ENCODE measurements at places on chromosomes 13 and 19.

DNA sequence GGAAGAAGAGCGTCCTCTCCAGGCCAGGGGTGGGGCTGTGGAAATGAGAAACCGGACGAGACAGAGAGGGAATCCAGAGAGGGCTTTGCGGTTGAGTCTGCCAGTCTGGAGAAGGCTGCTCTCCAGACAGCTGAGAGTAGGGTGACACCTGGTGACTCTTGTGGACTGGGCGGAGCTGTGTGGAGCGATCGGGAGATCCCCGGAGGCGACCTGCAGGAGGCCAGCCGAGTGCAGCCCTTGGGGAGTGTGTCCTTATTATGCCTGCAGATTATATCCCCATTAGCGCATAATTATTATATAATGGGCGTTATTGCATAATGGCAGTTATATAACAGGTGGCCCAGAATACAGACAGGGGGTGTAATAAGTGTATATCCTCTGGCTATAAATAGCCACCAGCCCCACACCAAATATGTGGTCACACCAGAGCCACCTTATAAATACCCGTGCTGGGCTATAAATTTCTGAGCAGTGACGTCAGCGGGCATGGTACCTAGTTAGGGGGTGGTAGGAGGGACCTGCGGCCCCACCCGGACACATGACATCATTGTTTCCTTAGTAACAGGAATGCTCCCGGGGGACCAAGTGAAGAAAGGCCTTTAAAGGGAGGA lies 41.2 kb downstream of the NFIX start:
- peak; percentile 91 for DNase-seq

DNA sequence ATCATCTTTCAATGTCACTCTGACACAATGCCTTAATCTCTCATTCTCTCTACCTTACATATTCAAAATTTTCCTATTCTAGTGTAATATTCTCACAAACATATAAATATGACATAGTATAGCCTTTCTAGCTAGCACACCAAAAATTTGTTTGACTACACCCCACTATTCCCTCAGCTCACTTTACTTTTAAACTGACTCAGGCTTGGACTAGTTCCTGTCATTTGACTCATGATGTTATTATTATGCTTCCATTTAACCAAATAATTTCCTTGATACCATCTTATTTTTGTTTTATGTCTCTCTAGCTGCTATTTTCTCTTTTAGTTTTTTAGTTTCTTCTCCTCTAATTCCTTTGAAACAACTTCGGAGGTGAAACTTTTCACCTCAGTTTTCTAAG lies 1745.6 kb upstream of the PCDH20 start:
- DNase-seq: peak; percentile 36

GRCh38 chr13:33015791-33016323 lies 366 bp upstream of the KL start:
- no peak for DNase-seq

GRCh38 chr13:90375851-90376250 lies 971.6 kb upstream of the MIR17HG start:
- peak; percentile 25 for DNase-seq

DNA sequence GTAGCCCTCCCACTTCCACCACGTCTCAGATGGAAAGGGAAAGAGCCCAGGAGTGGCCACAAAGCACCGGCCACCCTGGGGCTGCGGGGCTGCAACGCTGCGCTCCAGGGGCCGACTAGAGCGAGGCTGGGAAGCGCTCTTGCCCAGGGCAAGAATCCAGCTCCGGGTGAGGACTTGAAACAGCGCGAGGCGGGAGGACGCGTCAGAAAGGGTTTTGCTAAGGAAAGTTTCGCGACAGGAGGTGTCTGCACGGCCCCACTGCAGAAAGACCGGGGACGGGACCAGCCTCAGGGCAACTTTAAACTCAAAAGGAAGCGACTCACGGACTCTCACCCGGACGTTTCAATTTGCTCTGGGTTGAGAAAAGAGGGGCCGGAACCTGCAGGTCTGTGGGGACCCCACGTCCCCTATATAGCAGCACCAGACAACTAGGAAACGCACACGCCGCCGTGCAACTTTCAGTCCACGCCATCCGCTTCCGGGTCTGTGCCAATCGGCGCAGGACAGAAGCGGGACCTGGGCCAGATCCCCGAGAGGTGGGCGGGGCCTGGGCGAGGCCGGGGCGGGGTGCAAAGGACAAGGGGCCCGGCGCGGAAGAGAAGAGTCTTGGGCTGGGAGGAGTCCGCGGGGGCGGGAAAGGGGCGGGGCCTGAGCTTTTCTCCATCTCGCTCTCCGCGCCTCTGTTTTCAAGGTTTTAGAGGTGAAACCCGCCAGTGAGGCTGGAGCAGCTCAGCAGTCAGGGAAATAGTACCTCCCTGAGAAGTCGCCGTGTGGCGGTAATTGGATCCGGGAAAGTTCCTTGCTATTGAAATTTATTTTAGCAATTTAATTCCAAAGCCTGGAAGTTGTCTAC lies at the start of gene ZNF816:
ZNF816 (minus strand) TSS at position 488 of the 853 bp plus-strand sequence. CDS start 6,792 bp downstream, outside the sequence.
- DNase-seq: peak; percentile 96

DNA sequence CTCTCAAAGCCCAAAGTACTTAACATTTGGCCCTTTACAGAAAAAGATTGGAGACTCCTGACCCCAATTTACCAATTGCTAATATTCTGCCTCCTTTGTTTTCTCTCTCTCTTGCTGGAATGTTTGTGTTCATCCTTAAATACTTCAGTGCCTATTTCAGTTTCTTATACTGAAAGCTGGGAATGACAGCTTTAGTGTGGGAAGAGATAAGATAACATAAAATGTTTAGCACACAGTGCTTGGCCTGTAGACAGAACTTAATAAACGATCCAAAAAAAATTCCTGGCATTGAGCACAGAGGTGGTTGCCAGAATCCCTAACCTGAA lies 3.0 kb upstream of the PLEKHF1 start:
- no peak for DNase-seq

DNA sequence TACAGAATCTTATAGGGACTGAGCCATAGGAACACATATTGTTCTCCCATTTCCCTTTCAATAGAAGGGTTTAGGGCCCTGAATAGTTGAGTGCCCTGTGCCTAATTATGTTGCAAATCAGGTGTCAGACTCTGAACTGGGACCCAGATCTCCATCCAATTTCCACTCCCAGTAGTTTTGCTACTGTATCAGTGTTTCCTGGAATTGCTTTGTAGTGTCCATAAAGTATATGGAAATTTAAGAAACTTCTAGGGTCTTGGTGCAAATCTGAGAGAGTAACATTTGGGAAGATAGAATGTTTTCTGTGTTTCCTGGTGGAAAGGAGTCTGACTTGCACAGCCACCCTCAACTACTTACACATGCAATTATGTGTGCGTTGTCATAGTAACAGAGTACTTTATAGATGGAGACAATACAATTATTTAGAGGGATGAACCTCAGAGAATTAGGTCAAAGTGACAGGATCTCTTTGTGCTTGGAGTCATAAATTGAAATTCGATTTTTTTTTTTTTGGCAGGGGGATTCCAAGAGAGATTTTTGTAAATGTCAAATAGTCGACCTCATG lies 646 bp upstream of the SLC10A2 start:
- no peak for DNase-seq

GRCh38 chr19:5805462-5806132 lies 730 bp downstream of the NRTN start:
- peak; percentile 67 for DNase-seq

GRCh38 chr19:54035215-54036178 lies 28.2 kb downstream of the VSTM1 start:
- DNase-seq: peak; percentile 88

GRCh38 chr19:17807731-17808316 lies 12.9 kb downstream of the B3GNT3 start:
- no peak for DNase-seq

DNA sequence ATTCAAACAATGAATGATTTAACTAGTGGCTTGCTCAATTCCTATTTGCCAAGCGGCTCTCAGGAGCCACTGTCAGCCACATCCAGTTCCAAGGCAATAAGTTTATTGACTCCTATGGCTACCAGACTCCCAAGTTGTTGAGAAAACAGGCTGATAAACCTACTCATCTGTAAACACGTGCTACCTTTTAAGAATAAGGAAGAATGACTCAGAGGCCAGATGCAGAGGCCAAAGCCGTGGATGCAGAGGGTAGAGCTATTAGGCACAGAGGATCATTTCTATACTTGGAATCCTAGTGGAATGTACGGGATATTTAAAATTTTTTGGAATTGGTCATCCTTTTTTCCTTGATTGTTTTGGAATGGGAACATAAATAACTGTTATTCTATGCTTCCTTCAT lies 1921.1 kb downstream of the OLFM4 start:
- DNase-seq: no peak

- no peak for DNase-seq
Observed at GRCh38 chr13:28425793-28426192, 69.1 kb downstream of the FLT1 start.

- DNase-seq: no peak
Observed at GRCh38 chr13:42484386-42484785, 89.6 kb upstream of the TNFSF11 start.

DNA sequence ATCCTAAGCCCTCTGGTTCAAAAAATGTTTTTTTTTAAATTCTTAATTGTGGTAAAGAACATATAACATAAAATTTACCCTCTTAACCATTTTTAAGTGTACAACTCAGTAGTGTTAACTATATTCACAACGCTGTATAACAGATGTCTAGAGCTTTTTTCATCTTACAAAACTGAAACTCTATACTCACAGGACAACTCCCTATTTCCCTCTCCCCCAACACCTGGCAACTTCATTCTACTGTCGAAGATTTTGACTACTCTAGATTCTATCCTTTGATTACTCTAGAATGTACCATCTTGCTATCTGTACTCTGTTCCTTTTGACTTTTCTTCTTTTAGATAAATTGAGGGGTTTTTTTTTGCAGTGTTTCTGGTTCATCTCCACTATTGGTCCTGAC lies 200.4 kb downstream of the KLF12 start:
- no peak for DNase-seq

DNA sequence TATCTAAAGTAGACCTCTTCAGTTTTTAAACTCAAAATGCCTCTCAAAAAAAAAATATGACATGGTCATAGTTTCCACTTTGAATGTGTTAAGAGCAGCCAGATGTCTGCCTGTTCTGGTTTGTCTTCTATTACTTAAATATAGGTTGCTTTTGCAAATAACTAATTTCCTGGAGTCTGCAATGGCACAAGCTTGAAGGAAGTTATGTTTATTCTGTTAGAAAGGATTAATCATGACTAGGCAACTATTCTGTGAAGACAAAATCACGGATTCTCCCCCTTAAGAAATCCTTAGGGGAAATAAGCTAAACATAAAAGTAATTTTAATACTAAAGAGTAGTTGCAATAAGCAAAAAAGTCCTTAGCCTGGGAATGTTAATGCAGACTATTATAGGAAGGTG lies 26.3 kb downstream of the SKA3 start:
- DNase-seq: no peak

- no peak for DNase-seq
Observed at GRCh38 chr19:39083599-39083982, 577 bp upstream of the ACP7 start.

DNA sequence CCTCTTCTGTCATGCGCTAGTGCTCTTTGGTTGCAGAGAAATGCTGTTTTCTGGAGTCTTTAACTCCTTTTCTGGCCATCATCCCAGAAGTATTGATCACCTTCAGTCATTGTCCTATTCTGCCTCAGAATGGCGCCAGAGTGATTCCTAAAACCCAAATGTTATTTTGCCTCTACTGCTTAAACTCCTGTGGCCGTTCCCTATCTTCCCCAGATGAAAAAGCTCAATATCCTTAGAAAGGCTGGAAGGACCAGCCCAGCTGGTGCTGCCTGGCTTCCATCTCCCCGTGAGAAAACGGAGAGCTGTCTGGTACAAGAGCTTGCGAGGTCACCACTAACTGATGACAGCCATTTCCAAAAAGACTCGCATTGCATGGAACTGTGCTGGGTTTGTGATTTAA lies 179.1 kb downstream of the RBM26 start:
- no peak for DNase-seq

GRCh38 chr13:80823472-80823871 lies 482.5 kb upstream of the SPRY2 start:
- no peak for DNase-seq

DNA sequence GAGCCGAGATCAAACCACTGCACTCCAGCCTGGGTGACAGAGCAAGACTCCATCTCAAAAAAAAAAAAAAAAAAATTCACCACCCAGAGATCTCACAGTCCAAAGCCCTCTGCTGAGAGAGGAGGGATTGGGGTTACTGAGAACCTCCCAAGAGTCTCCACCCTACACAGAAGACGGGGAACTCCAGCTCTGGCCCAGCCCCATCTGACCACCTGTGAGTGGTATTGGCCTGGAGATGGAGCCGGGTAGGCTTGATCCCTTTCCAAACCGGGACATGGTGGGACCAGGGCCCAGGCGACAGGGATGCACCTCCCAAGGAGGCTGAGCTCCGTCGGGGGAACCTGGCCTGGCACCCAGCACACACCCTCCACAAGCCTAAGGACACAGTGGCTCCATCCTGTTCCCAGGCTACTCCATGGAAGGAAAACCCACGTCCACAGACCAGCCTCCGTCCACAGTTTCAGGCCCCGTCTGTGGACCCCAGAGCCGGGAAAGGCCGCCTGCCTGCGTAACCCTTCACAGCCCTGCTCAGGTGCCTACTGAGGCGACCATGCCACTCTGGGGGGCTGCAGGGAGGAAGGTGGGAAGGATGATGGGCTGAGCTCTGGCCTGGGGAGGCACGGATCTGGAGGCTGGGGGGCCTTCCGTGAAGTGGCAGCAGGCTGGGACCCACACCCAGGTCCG lies 1.8 kb downstream of the TMEM259 start:
- no peak for DNase-seq

- DNase-seq: peak; percentile 59
Observed at GRCh38 chr19:34228347-34228746, 26.0 kb upstream of the GARRE1 start.

DNA sequence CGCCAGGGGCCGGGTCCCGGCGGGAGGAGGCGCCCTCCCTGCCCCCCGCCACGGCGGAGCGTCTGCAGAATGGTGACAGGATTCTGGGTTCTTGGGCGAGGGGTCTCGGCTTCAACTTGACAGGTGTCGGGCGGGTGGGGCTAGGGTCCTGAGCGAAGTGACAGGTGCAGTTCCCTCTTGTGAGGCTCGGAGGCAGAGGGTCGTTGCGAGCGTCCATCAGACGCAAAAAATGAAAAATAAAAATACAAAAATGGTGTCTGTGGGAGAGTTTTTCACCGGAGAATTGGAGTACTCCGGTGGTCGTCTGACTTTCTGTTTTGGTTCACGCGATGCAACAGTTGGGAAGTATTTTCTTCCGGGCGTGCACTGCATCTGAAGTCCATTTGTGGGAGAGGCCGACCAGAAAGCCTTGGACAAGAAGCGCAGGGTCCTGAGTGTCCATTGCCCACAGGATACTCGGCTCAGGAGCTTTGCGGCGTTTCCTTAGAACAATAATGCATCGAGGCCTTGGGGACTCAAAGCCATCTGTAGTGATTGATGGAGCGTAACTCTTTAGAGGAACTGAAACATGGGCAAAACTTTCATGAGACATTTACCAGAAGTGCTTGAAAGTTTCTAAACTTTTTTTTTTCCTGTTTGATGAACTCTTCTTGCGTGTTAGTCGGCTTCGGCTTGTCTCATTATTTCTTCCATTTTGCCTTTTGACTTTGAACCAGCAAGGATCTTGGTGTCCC lies 759 bp downstream of the RB1 start:
- DNase-seq: peak; percentile 63

- DNase-seq: no peak
Observed at GRCh38 chr13:109790086-109790485, 3.7 kb upstream of the IRS2 start.

All from ELR (cell line).